Fibroblast of skin of left biceps (primary cell): ENCODE measurements at places on chromosomes 4 and X.

DNA sequence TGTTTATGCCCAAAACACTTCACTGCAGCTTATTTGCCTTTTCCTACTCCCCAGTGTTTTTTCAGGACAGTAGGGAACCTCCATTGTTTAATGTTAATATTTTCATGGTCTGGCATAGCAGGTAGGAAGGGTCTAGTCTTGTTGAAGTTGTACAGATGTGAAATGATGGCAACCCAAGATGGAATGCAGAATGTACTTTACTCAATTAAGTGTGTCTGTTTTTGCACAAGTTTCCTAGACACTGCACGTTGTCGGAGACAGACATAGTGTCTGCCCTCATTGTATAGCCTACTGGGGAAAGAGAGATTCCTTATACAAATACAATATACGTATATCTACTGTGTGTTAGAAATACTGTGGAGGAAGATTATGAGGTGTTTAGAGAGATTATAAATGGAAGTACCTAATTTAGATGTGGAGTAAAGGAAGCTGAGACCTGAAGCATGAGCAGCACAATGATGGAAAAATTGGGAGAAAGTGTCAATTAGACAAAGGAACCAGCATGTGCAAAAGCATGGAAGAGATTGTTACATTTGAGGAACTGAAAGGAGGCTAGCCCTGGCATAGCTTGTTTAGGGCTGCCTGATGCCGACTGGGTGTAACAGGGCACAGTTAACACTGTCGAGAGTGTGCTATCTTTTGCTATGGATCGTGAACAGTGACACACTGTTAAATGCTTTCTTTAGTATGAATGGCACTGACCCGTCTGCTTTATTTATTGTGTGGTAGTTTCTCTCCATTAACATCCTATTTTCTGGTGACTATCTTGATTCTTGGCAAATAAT, 18.4 kb downstream of the CPEB2 start:
- no peak for DNase-seq

- DNase-seq: no peak
These were observed 70.8 kb upstream of the BCOR start for GRCh38 chrX:40168480-40169011.

DNA sequence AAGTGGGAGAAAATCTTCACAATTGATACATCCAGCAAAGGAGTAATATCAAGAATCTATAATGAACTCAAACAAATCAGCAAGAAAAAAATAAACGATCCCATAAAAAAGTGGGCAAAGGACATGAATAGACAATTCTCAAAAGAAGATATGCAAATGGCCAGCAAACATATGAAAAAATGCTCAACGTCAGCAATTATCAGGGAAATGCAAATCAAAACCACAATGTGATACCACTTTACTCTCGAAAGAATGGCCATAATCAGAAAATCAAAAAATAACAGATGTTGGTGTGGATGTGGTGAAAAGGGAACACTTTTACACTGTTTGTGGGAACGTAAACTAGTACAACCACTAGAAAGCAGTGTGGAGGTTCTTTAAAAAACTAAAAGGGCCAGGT, 114.3 kb upstream of the CCSER1 start:
- no peak for DNase-seq

DNA sequence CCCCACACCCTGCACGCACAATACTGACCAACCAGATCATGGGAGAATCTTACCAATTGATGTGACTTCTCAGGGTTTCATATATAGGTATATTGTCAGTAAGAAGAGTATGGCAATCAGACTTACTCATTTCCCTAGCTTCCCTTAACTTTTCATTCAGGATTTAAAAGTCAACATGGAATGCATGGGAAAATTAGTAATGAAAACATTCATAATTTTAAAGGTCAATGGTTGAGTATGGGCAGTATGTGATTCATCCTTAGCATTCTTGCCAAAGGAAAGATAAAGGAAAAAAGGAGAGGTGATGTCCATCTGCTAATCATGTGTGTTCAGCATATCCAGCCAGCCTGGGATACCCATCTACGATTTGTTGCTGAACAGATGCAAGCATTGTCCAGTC, 4.0 kb downstream of the DIPK2B start:
- DNase-seq: no peak

DNA sequence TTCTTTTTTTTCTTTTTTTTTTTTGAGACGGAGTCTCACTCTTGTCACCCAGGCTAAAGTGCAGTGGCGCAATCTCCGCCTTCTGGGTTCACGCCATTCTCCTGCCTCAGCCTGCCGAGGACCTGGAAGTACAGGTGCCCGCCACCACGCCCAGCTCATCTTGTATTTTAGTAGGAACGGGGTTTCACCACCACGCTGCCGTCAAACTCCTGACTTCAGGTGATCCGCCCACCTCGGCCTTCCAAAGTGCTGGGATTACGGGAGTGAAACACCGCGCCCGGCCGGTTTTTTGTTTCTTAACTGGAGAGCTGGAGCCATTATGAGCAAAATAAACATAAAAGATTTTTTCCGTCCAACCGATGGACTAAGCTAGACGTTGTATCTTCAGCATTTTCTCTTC, 1.9 kb upstream of the WDR17 start:
- no peak for DNase-seq

- no peak for DNase-seq
These were observed at the start of gene WAS for GRCh38 chrX:48683411-48683982. Gene WAS, plus strand, starts transcription at chrX:48683799. Its CDS starts 55 bp downstream, at chrX:48683854.

- peak; percentile 1 for DNase-seq
These were observed 47.3 kb downstream of the SLAIN2 start for GRCh38 chr4:48388525-48389154.

- no peak for DNase-seq
These were observed 272.8 kb upstream of the TENM3 start for GRCh38 chr4:181970366-181970765.

DNA sequence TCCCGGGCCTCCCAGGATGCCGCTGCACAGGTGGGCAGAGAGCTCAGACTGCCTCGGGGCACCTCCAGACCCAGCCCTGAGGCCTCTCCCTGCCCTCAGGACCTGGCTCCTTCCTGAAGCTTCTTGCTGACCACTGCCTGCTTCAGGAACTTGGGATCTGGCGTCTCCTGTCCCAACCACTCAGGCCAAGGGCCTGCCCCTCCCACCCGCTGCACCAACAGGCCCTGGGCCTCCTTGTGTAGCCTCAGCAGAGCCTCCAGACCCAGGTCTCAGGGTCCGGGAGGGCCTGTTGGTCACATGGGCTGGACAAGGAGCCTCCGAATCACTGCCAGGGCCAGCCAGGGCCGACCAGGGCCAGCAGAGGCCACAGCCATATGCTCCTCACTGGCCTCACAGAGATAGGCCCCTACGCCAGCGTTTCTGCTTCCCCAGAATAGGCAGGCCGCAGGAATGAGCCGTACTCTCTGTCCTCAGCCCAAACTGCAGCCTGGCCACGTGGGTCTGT, 2.8 kb downstream of the MXD4 start:
- DNase-seq: no peak

- DNase-seq: no peak
These were observed 510 bp downstream of the HMGB3 start for GRCh38 chrX:150983521-150984168.

DNA sequence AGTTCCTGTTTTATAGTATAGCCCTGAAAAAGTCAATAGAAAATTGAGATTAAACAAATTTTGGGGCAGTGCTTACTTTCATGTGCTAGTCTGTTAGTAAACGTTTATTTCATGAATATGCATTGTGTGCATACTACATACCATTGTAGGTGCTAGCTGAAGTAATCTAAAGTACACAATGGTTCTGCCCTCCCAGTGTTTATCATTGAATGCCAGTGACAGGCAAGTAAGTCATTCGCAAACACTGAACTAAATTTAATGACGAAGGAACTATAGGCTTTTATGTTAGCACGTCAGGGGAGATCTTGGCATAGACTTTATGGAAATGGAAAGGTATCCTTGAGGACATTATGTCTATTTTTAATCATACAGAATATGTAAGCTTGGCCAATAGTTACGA, 426.9 kb upstream of the EPHA5 start:
- no peak for DNase-seq

DNA sequence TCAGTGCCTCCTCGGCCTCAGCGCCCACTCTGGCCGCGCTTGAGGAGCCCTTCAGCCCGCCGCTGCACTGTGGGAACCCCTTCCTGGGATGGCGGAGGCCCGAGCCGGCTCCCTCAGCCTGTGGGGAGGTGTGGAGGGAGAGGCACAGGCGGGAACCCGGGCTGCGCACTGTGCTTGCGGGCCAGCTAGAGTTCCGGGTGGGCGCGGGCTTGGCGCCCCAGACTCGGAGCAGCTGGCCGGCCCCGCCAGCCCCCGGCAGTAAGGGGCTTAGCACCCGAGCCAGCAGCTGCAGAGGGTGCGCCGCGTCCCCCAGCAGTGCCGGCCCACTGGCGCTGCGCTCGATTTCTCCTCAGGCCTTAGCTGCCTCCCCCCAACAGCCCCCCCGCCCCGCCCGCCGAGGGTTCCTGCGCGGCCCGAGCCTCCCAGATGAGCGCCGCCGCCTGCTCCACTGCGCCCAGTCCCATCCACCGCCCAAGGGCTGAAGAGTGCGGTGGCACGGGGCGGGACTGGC, 1137.0 kb downstream of the PCDH18 start:
- no peak for DNase-seq

DNA sequence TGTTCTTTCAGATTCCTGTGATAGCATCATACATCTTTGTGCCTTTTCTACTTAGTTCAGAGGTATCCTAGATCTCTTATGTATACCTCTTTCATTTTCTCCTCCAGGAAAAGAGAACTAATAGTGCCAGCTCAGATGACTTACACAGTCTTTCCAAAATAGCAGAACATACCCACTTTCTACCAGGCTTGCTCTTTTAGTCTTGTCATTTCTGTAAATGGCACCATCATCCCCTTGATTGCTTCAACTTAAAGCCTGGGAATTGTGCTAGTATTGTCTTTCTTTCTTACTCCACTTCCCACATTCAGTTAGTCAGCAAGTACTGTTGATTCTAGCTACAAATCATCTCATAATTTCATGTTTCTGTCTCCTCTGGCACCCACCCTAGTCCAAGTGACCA, 5.1 kb downstream of the APEX2 start:
- DNase-seq: no peak

GRCh38 chr4:108717386-108717785, 45.5 kb downstream of the ETNPPL start:
- DNase-seq: no peak

- no peak for DNase-seq
These were observed 263.7 kb upstream of the ARX start for GRCh38 chrX:25279510-25279909.

- no peak for DNase-seq
These were observed 143.9 kb downstream of the RPS6KA6 start for GRCh38 chrX:84044051-84044450.

DNA sequence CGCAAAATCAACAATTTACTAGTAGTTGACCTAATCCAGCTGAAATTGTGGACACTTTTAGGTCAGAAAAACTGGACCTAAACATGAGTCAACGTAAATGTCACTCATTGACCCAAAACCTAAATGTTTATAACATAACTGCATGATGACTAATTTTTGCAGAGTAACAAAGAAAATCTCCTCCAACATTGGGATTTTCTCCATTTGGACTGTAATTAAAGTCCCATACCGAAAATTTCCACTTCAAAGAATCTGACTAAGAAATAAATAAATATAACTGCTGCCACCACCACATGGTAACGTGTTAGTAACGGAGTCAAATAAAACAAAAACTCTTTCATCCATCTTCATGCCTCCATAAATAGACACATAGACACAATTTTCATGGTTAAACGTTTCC, 1.9 kb downstream of the ADGRA3 start:
- no peak for DNase-seq

DNA sequence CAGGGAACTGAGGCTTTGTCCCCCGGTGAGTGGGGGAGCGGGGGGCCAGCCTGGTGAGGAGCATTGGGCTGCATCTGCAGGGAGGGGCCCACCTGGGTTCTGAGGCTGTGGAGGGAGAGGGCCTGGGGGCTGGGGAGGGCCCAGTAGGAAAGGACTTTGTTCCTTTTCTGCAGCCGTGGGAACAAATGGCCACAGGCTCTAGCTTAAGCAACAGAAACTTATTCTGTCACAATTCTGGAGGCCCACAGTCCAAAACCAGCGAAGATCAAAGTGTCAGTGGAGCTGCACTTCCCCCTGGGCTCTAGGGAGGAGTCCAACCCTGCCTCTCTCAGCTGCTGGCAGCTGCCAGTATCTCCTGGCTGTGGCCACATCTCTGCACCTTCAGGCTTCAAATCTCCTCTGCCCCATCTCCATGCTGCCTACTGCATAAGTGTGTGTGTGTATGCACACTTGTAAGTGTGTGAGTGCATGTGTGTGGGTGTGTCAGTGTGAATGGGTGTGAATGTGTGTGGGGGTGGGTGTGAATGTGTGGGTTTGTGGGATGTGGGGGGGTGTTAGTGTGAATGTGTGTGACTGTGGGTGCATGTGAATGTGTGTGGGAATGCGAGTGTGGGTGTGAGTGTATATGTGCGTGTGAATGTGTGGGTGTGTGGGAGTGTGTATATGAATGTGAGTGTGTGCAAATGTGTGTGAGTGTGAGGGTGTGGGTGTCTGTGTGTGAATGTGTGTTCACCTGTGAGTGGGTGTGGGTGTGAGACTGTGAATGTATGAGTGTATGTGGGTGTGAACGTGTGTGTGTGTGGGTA, 204.5 kb upstream of the PSAPL1 start:
- DNase-seq: no peak

GRCh38 chr4:15968551-15969300, 5.8 kb upstream of the FGFBP2 start:
- DNase-seq: no peak

GRCh38 chr4:183540410-183541009, 35.7 kb downstream of the ING2 start:
- DNase-seq: no peak

DNA sequence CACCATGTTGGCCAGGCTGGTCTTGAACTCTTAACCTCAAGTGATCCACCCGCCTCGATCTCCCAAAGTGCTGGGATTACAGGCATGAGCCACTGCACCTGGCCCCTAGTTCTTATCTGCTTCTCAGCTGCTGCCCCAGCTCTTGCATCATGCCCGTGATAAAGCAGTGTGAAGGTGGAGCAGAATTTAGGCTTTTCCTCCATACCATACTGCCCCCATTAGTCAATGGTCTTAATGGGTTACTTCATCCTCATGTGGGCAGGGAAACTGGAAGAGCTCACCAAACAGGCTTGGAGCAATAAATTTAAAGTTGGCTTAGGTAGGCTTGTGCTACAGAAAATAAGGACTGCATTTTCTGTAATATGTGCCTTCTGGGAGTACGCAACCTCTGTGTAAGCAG, 636.9 kb upstream of the BOD1L1 start:
- no peak for DNase-seq

GRCh38 chrX:55057675-55058249, 17.1 kb upstream of the PAGE2B start:
- no peak for DNase-seq
